Left hindlimb (tissue), 1 donor: ENCODE measurements at places on chromosomes 6 and 20.

DNA sequence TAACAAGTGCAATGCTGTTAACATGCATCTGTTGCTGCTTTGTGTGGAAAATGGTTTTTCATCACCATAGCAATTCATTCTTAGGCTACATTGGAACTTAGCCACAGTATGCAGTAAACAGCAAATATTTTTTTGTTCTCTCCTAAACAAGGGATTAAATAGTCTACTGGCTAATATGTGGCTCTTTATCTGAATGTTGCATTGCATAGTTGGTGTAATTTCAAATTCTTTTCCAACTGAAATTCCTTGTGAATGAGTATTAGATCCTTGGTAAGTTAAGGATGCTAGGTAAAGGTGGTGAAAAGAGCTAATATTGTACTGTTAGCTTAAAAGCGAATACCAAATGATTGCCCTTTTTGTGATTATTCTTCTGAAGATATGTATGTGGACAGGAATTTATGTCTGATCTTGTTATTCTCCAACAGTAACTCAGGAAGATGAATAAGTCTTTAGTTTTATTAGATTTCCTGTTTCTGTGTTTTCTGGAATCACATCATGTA is 958 bp downstream of the MLIP start:
- no peak for DNase-seq

GRCh38 chr20:18254615-18255014 is 33.7 kb upstream of the ZNF133 start:
- DNase-seq, result no peak

GRCh38 chr20:62454904-62455636 is 20.7 kb downstream of the GATA5 start:
- DNase-seq, result no peak

DNA sequence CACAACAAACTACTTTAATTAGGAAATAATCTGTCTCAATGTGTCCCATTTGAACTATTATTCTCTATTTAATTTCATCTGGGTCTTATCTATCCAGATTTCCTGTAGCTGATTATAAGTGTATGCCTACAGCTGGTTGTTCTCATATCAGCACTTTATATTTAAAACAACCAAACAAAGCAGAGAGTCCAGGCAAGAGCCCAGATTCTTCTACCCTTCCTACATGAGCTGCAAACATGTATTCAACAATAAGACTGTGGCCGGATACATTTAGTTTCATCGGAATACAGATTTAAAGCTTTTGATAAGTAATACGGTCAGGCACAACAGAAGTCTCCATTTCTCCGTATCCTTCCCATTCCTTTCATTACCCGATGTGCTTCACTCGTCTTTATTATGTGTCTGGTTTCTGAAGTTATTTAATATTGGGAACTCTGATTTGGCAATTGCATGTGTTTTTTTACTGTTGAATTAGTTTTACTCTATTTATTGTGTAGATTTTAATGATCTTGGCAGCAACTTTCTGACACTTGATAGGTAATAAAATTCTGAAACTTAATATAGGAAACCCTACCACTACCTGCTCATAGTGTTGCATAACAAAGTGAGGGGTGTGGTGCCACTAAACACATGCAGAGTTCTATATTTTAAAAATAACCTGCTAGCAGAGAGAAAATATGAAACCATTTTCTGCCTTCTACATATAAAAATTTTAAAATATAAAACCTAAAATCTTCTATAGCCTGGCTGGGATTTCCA is 653.5 kb upstream of the PTCHD4 start:
- no peak for DNase-seq

GRCh38 chr6:113148566-113148965 is 708.6 kb upstream of the MARCKS start:
- no peak for DNase-seq

- no peak for DNase-seq
Measured at GRCh38 chr6:139030228-139030963, 1.9 kb downstream of the ABRACL start.

DNA sequence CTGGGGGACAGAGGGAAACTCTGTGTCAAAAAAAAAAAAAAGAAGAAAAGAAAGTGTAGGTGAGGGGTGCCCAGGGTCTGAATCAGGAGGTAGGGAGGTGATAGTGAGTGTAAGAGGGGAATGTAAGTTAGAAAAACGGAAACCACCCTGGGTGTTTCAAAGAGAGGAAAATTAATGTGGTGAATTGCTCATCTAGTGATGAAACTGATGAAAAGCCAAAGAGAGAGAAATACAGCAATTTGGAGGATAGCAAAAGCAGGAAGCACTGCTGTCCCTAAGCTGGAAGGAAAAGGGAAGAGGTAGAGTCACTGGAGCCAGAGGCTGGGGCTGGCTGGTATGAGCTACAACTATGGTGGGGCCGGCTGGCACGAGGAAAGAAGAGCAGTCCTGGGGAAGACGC is 85.0 kb upstream of the CEP85L start:
- DNase-seq, result no peak

- DNase-seq, result no peak
Measured at GRCh38 chr6:161660666-161661571, 387.1 kb upstream of the AGPAT4 start.

DNA sequence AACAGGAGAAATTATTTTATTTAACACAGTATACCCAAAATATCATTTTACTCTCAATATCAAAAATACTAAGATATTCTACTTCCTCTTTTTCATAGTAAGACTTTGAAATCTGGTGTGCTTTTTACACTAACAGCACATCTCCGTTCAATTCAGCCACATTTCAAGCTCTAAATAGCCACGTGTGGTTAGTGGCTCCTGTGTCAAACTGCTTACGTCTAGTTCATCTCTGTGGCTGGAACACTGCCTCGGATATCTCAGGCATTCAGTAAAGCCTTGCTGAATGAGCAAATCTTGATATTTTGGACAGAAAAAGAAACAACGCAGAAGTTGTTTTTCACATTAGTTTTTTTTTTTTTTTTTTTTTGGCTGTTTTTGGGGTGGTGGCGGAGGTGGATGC is 136.1 kb downstream of the EYA4 start:
- DNase-seq, result peak; percentile 32

DNA sequence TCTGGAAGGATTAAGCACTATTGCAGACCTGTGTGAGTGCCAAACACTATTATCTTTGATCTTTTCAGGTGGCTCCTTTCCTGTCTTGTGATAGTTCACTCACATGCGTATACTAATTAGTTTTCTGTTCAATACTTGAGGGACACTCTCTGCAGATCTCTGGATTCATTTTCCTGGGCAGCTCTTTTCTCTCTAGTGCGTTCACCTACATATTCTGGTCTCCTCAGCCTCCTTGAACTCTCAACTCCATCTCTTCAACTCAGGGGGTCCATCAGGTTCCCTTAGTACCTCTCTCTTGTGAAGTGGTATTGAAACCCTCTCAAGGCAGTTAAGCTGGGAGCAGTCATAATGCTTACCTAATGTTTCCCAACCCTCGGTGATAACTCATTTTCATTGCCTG is 1218.1 kb upstream of the MAP3K7 start:
- no peak for DNase-seq

GRCh38 chr20:62104791-62105345 is 17.4 kb upstream of the LSM14B start:
- no peak for DNase-seq

DNA sequence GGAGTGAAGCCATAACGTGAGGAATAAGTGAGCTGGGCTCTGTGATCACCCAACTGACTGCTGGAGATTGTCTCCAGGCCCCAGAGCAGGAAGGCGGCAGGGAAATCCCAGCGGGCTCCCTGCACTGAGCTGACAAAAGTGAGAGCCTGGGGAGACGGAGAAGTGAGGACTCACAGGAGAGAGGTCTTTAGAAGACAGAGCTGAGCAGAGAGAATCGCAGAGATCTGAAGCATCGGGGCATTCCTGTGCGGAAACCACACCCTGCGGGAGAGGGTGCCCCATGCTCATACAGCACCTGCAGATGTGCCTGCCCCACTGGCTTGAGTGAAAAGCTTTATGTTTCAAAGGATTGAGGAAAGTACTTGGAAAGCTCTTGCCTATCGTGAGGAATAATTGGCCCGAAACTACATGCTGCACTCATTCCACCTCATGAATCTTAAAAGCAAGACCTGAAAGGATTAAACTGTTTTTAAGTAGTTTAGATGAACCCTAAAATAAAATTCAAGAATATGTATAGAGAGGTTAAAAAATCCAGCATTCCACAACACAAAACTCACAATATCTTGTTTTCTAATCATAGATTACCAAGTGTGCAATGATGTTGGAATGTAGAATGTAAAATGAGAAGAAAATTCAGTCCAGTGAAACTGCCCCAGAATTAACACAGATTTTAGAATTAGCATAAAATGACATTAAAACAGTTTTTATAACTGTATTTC is 17.7 kb upstream of the THBS2 start:
- DNase-seq, result no peak

GRCh38 chr6:5090603-5091002 is 5.5 kb downstream of the PPP1R3G start:
- DNase-seq, result no peak

GRCh38 chr6:98272060-98272459 is 562.3 kb upstream of the POU3F2 start:
- DNase-seq, result no peak

GRCh38 chr20:43096126-43096930 is 93.4 kb downstream of the PTPRT start:
- DNase-seq, result peak; percentile 85

- DNase-seq, result no peak
Measured at GRCh38 chr6:28693751-28694443, 168.2 kb downstream of the GPX5 start.

- DNase-seq, result peak; percentile 56
Measured at GRCh38 chr6:20952699-20953474, 418.6 kb downstream of the CDKAL1 start.

- peak; percentile 54 for DNase-seq
Measured at GRCh38 chr20:10504994-10505730, 70.1 kb downstream of the SLX4IP start.

GRCh38 chr6:99613705-99614429 is 7.2 kb downstream of the PRDM13 start:
- DNase-seq, result no peak

DNA sequence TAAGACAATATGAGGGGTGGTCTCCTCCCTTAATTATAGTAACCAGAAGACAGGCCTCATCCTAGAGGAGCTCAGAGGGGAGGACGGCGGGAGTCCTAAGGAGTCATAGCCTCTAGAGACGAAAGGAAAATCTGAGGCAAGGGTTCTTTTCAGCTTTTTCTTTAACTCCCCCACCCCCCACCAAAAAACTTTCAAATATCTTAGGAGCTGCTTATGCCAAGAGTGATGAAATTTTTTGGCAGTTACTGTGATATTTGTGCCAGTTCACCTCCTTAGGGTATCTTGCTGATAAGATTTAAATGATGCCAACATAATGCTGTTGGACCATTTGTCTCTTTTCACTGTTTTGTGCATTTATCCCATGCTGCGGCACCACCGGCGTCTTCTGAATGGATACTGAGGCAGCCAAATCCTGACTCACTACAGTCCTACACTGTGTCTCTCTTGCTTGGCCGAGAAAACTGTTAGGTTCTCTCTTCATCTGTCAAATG is 44.5 kb upstream of the DSE start:
- DNase-seq, result no peak

GRCh38 chr6:332671-333070 is 40.4 kb downstream of the DUSP22 start:
- DNase-seq, result no peak

DNA sequence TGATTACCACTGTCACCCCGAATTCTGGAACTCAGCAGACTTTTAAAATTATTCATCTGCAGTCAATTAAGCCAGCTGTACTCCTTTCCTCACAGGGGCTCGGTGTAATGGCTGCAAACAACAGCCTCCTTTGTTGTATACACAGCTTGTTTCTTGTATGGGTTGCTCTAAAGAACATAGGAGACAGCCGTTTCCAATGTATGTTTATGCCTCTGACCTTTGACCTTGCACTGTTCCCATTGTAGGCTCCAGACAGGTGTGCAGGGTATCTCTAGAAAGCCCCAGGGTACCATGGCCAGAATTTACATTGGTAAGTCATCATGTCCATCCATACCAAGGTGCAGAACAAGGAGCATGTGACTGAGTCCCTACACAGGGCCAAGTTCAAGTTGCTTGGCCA is 11.5 kb upstream of the TENT5A start:
- DNase-seq, result no peak

DNA sequence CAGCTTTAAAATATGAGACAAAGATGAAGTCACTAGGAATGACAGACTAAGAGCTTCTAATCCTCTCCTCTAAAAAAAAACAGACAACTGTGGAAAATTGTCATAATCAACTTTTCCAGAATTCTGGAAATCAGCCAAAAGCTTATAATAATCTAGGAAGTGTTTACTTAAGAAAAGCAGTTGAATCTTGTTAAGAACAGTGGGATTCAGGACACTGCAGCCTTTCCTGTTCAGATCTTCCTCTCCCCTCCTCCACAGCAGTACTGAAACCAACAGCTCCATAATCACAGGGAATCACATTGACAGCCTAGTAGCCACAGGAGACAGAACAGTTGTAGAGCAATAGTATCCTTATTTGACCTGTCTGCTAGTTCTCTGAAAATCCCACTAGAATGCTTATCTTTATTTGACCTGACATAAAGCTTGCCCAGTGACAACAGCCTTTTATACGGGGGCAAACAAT is 41.6 kb downstream of the IBTK start:
- no peak for DNase-seq
